ENCODE measurements at places on chromosomes 13 and 19. TPM values are rescaled to one million over a fixed set of nuclear protein-coding genes. Genes with fewer than 3 reads are reported as not detected.

Gene ZNF224
- 32.6 TPM for total RNA-seq

DNA sequence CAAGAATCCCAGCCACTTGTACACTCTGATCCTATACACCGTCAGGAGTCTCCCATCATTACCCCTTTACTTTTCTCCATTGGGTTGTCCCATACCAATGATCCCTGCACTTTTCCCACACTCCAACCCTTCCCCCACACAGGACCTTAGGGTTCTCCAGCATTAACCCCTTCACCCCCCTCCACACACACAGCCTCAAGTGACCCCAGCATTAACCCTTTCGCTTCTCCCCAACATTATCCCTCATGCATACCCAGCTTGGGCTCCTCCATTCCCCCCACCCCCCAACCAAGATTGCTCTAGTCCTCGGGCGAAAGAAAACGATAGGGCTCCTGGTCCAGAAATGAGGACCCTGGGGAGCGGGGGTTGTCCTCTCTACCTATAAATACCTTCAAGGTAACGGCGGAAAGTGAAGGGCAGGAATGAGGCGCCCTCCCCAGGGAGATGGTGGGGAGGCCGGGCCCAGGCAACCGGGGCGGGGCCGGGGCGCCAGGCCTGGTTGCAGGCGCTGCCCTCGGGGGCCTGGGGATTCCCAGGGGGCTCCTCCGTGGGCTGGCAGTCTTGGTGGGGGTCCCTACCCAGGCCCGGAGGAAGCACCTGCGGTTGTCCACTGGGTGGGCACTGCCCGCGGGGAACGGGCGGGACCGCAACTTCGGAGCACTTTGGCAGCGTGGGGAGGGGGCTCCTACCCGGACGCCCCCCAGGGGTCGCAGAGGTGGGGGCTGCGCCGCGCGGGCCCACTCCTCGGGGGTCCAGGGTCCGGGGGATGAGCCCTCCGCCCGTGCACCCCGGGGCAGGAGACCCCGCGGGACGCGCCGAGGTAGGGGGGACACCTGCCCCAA, 757 bp downstream of the WIZ start:
- DNase-seq, result peak; percentile 95

- no peak for DNase-seq
Observed at GRCh38 chr13:30819136-30819888, 84.0 kb downstream of the ALOX5AP start.

GRCh38 chr13:42794577-42795275, 13.3 kb downstream of the FAM216B start:
- DNase-seq, result no peak

DNA sequence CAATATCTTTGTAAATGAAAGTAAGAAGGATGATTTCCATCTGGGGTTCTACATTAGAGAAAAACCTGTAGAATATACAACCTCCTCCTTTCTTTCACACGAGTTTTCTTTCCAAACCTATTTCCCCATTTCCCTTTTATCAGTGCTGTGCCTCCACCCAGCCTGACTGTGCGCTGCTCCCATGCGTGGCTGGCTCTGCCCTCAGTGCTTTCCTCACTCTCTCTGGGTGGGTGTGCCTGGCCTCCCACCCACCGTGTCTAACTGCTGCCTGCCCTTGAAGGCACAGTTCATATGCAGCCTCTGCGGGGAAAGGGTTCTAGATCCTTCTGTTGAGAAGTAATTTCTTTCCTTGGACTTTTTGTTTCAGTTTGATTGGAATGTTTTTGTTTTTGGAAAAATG, 70.7 kb downstream of the PCCA start:
- DNase-seq, result no peak

DNA sequence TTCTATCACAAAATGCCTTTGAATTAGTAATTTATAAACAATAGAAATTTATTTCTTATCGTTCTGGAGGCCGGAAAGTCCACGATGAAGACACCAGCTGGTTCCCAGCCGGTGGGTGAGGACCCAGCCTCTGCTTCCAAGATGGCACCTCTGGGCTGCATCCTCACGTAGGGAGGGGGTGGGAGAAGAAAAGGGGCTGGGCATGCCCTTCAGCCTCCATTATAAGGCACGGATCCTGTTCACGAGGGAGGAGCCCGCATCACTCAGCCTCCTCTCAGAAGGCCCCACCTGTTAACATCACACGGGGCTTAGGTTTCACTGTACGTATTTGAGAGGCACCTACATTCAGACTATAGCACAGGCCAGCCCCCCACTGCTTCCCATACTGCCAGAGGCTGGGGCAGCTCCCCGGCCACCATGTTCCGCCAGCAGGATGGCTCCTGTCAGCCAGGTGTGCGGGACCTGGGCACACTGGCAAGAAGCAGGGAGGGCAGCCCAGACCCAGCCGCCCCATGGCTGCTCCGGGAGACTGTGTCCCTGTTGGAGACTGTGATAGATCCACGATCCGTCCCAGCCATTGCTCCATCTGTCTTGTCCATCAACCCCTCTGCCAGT, 131.6 kb downstream of the SOX1 start:
- no peak for DNase-seq

DNA sequence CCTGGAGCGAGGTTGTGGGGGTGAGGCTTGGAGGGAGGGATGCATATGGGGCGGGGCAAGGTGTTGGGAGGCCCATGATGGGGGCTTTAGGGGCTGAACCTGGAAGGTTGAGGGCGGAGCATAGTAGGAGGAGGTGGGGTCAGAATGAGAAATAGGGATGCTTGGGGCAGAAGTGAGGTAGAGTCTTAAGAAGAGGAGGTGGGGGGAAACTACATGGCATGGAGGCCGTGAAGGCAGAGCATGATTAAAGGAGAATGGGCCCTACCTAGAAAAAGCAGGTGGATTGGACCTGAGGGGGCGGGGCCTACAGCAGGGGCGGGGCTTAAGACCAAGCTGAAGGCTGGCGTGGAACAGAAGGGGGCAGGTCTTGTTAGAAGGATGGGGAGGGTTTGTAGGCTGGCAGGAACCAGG, 799 bp downstream of the NR1H2 start:
- DNase-seq, result no peak

GRCh38 chr13:40161931-40162330, 504.5 kb downstream of the FOXO1 start:
- DNase-seq, result no peak

- no peak for DNase-seq
Observed at GRCh38 chr13:81916461-81916860, 1575.5 kb upstream of the SPRY2 start.

- no peak for DNase-seq
Observed at GRCh38 chr13:66313413-66313812, 916.7 kb downstream of the PCDH9 start.

DNA sequence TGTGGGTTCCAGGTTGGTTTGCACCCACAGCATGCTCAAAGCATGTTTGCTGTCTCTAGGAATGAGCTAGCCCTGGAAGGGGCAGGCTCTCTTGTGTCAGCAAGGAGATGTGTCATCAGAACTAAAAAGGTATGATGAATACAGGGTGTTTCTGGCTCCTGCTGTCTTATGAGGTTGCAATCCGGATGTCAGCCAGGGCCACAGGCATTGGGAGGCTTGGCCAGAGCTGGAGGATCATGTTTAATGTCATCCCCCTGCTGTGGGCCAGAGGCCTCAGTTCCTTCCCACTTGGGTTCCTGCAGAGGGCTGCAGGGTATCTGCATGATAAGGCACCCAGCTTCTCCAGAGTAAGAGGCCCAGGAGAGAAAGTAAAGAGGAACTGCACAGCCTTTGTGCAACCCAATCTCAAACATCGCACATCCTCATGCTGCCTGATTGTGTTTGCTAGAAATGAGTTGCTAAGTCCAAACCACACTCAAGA, 193.6 kb downstream of the COL4A1 start:
- peak; percentile 94 for DNase-seq

- peak; percentile 34 for DNase-seq
Observed at GRCh38 chr13:65882810-65883209, 1347.3 kb downstream of the PCDH9 start.

Measured in osteoblast (primary cell).